Activated CD4-positive, alpha-beta T cell treated with anti-CD3 and anti-CD28 coated beads, Interleukin-2, amount 50 U/mL, for 48 hours (primary cell): ENCODE measurements at places on chromosomes 5 and 9.
A peak's percentile ranks its signal among the peaks of the same experiment; 100 is the strongest.

- DNase-seq = no peak
Measured at GRCh38 chr5:39605588-39606575, 181.1 kb upstream of the DAB2 start.

DNA sequence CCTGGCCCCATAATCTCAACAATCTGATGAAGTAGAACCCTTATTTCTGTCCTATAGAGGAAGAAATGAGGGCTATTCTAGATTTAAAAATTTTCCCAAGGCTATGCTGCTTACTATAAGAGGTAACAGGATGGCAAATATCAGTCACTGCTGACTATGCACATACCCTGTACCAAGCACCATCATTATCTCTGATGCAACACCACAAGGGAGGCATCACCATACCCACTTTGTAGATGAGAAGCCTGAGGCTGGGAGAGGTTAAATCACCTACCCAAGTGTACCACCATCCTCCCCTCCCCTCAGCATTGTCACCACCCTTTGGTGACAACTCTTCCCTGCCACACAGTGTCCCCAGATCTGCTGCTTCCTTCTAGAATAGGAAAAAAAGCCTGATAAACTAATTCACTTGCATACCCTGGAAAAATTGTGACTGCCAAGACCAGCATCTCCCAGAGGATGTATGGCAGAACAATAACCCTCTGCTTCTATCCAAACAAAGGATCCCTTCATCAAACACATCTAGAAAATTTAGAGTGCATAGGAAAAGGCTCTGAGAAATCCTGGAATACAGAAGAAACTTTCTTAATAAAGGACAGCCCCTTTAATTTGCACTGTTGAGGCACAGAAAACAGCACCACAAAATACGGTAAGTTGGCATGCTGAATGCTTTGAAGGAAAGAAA lies 48.3 kb downstream of the PRRC1 start:
- DNase-seq = no peak

- DNase-seq = no peak
Measured at GRCh38 chr9:6150483-6150882, 65.1 kb upstream of the IL33 start.

DNA sequence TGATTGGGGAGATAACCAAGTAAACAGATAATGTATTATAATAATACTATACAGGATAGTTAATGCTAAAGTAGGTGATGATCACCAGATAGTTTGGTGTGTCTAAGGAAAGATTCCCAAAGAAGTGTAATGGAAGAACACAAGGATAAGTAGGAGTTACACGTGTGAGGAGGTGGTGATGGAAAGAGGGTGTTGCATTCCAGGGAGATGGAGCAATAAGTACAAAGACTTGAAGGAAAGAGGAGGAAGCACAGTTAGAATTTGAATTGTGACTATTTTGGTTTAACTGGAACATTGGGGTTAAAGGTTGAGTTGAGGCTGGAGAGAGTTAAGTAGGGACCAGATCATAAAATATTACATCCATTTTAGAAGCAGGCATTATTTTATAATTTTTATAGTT lies 76.9 kb downstream of the IPO11 start:
- no peak for DNase-seq

GRCh38 chr5:176844706-176845391 lies 34.5 kb downstream of the UNC5A start:
- DNase-seq = no peak

DNA sequence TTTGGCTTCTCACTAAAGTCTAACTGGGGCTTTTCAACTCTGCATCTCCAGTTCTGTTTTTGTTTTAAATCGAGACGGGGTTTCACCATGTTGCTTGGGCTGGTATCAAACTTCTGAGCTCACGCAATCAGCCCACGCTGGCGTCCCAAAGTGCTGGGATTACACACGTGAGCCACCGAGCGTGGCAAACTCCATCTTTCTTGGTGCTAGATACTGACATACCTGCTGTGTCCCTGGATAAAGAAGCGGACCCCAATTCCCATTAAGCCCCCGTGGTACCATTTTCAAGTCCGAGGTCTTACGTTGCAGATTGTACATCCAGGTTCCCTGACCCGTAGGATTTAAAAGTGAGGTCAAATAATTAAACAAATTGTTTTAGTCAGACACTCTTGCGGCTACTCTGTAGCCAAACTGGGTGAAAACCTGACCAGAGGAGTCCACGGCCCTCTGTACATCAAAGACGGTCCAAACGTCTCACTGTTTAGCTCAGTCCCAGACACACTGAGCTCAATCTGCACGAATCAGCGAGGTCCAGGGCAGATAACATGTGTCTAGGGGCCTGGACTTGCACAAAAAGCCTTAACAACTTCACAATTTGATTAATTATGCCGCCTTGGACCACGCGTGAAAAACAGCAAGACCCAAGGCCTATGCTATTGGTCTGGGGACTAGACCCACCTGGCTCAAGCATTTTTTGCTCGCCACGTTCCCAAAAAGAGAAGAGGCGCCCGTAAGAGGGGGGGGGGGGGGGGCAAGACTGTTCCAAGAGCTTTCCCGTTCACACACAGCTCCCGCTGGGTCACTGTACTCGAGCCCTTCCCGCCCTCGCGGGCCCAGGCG lies 727 bp upstream of the DNAJA1 start:
- peak; percentile 58 for DNase-seq

GRCh38 chr5:135171336-135171735 lies 137.3 kb upstream of the PITX1 start:
- DNase-seq = no peak

DNA sequence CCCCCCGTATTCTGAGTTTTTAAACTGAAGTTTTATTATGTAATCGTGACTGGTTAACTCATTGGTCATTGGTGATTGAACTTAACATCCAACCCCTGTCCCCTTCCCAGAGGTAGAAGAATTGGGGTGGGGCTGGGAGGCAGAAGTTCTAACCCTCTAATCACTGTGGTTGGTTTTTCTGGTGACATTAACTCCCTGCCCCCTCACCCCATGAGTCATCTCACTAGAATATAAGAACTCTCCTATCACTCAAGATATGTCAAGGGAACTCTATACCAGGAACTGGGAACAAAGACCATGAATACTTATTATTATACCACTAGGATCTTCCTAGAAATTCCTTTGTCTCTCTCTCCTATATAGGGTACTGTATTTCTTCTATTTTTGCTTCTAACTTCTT lies 52.3 kb upstream of the CAVIN4 start:
- DNase-seq = no peak

DNA sequence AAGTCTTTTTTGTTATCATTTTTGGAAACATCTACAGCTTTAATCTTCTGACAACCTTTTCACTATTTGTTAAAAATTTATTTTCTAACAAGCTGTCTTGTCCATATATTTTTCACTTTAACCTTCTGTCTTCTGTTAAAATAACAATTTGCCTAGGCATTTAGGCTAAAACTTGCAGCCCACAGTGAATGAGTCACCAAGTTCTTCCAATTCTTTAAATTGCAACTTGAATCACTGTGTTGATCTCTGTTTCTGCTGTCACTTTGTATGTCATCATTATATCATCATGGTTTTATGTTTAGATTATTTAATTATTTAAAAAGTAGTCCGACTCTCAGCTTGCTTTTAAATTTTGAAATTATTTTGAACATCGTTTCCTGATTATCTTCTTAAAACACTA lies 473.8 kb upstream of the PTPRD start:
- no peak for DNase-seq

DNA sequence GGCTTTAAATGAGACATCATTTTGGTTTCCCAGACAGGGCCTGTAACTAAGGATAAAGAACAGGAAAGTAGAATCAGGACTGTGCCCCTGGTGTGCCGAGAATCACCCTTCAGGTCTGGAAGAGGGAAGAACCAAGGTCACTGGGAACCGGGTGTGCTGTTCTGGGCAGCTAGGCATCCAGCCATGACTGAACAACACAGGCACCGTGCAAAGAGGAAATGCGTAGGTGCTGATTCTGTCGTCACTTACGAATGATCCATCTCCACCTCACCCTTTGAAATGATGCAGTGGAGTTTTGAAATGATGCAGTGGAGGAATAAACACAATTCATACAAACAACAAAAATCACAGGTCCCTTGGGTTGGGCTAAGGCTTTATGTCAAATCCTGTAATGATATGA lies 64.4 kb downstream of the MAP1B start:
- peak; percentile 37 for DNase-seq

DNA sequence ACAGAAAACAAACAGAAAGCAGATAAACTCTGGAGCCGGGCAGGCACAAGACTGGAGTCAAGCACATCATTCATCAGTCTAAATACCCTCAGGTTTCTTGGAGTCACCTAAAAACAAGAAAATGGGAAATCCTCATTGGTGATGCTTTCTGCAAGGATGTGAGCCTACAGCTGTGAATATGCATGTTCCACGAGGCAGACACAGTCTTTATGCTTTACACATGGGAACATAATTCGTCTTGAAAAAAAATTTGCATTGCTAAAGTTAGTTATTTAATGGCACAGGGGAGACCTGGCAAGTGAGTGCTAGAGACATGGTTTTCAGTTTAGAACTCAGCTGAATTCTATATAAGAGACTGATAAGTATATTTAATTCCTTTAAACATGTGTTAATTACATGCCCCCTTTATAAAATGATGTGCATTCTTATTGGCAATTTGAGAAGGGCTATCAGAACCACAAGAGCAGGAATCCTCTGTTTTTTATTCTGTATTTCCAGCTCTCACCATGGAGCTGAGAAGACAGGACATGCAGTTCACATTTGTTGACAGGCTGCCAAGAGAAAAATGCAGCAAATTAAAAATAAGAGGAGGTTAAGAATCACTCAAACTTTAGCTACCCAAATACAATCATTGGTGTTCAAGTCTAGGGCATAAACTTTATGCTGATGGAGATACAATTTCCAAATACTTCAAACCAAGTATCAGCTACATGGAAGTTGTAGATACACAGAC lies 438.0 kb upstream of the MPDZ start:
- DNase-seq = no peak

DNA sequence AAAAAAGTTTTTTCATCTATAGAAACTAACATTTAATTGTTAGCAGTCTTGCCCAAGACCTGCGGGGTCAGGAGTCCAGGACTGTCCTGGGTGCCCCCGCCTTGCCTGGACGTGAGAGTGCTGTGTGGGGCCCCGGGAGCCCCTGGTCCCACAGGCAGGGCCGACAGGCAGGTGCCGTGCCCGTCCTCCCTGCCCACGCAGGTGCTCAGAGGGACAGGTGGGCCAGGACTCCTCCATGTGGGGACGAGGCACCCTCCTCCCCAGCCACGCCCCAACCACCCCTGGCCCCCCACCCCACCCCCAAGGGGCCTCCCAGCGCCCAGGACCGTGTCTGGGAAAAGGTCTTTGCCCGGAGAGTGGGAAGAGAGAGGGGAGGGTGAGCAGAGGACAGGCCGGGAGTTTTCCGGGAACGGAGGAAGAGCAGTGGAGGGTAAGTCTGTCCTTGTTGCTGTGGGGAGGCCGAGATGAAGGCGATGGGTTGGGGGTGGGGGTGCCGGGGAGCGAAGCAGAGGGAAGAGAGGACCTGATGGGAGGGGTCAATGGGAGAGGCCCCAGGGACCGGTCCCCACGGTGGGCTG lies 2.7 kb upstream of the LCN12 start:
- no peak for DNase-seq

GRCh38 chr5:142295084-142295758 lies 29.6 kb downstream of the SPRY4 start:
- no peak for DNase-seq

DNA sequence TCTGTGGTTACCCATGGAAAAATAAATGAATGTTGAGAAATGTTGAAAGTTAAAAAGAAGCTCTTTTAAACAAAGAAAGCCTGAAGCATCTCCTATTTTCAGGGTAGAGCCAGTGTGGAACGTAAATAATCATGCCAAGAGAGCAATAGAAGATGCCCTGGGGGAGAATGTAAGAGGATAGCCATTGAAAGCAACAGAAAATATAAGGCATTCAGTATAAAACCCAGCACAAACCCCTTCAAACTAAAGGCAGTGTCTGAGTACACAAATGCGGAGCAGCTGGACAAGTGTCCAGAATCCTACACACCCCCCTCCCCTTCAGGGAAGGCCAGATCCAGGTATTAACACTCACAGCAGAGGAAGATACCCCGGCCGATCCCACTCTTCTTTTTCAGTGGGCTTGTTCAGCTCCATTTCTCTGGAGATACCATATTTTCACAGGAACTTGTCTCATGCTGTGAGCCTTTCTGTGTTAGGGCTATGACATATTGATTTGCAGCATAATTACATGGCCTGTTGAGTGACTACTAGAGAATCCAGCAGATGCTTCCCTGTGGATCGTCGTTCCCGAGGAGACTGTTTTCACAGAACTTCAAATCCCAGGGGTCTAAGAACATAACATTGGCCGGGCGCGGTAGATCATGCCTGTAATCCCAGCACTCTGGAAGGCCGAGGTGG lies 101.2 kb downstream of the PLK2 start:
- DNase-seq = no peak

GRCh38 chr5:150300496-150301169 lies 2.1 kb downstream of the ARSI start:
- DNase-seq = no peak

- DNase-seq = no peak
Measured at GRCh38 chr5:33306758-33307157, 134.0 kb upstream of the TARS1 start.

- DNase-seq = no peak
Measured at GRCh38 chr5:117675646-117676045, 1101.0 kb upstream of the SEMA6A start.

GRCh38 chr9:82037126-82037525 lies 48.6 kb downstream of the SPATA31D1 start:
- no peak for DNase-seq

DNA sequence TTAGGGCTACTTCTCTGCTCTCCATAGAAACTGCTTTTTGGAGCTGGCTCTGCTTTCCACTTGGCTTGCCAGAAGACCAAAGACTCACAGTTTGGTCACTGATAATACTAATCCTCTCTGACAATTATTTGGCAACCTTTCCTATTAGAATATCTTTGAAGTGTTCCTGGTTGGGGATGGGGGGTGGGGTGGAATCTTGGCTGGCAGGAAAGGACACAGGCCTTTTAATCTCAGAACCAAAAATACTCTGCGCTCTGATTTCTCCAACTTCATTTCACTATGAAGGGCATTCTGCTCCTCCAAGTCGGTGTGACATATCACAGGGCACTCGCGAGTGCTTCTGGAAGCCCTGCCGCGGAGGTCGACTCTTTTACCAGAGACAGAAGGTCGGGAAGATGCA lies 1329.0 kb upstream of the WWC1 start:
- DNase-seq = no peak

DNA sequence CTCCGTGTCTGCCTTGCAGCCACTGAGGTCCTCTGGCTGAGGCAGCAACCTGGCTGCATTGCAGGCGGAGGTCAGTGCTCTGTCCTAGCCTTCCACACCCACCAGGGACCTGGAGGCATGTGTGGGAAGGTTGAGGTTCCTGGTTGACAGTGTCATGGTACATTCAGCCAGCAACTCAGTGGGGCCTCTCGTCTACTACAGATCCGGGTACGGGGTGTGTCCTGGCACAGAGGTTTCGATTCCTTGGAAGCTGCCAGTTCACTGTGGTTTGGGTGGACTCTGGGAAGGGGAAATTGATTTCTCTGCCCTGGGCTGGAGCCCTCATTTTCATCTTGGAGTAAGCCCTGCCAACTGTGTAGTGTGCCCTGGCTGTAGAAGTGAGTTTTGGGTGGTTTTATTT lies 45.1 kb downstream of the PDE8B start:
- DNase-seq = no peak
